ENCODE measurements at places on chromosomes 7 and 10. TPM values are rescaled to one million over a fixed set of nuclear protein-coding genes. Genes with fewer than 3 reads are reported as not detected.

Gene GJD4
- total RNA-seq: not detected

DNA sequence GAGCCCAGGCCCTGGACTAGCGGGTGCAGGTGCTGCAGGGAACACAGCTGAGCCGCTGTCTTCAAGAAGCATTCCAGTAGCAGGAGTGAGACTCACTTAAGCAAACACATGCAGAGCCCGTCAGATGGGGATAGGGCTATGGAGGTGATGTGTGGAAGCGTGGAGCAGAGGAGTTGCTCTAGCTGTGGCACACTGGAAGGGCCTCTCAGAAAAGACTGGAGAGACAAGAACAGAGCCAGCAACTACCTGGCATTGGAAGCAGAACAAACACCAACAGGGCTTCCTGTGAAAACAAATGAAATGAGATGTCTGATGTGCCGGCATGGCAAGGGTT lies 37.8 kb upstream of the GALNTL5 start:
- DNase-seq: no peak
- H3K4me1 ChIP-seq: peaks cover 20% of the 10 kb centered on the region
- no peak overlapping the region for H3K4me3 ChIP-seq
- H3K27me3 ChIP-seq: no peaks in the 10 kb centered on the region
- H3K36me3 ChIP-seq: no peaks in the 10 kb centered on the region
- no peak overlapping the region for H3K27ac ChIP-seq

DNA sequence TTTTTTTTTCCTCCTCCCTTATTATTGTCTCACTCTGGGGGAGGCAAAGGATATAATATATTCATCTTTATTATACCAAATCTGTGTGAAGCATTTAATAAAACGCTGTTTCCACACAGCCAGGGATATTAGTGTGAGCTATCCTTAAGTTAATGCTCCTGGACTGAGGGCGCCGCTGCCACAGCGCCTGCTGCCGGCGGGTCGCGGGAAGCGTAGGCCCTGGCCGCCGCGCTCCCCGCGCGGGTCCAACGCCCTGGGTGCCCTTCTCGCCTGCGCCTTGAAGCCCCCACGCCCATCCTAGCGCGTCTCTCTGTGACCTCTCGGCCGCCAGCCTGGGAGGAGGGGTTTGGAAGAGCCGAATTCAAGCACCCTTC lies 9.5 kb upstream of the LBX1 start:
- DNase-seq: peak; percentile 64
- H3K4me1 ChIP-seq: peaks cover 5% of the 10 kb centered on the region
- H3K27ac ChIP-seq: no peak overlapping the region

GRCh38 chr10:96292971-96293920 lies 11.0 kb upstream of the DNTT start:
- H3K36me3 ChIP-seq: no peaks in the 10 kb centered on the region
- no peak overlapping the region for H3K4me3 ChIP-seq
- no peak for DNase-seq
- H3K27ac ChIP-seq: no peak overlapping the region

- DNase-seq: peak; percentile 50
- no peaks in the 10 kb centered on the region for H3K4me1 ChIP-seq
- peaks cover 8% of the 10 kb centered on the region for H3K27me3 ChIP-seq
- H3K36me3 ChIP-seq: no peaks in the 10 kb centered on the region
Observed at GRCh38 chr7:157585113-157585861, 248.5 kb downstream of the DNAJB6 start.

DNA sequence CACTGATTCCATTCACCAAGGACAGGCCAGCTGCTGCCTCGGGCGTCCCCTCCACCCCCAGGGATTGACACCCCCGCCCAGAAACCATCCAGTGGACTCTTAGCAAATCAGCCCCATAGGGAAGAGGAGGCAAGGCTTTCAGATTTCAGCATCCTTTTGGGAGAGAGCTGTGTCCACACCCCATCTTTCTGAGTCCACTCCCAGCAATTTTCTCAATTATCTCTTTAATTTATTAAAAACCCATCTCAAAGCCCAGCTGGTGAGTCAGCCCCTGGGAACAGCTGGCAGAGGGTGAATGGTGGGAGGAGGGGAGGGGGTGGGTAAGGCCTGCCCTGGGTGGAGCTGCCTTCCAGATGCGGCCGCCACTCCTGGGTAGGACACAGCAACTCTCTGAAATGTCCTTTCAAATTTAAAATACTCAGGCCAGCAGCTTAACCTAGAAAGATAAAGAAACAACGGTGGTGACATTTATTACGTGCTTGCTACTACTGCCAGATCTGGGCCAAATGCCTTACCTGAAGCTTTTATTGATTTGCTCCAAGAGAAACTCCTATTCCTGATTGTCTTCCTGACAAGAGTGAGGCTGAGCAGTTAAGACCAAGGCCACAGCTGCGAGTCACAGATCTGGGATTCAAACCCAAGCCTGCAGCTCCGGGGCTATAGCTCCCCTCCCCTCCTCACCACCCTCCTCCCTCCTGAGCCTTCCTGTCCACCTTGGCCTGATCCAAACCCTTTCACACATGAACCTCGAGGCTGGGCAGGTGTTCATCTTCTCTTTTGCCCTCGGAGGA lies 120.4 kb downstream of the RGS10 start:
- H3K27me3 ChIP-seq: no peaks in the 10 kb centered on the region
- H3K4me1 ChIP-seq: peaks cover 9% of the 10 kb centered on the region
- DNase-seq: no peak
- H3K27ac ChIP-seq: peak overlapping the region; percentile 2
- H3K4me3 ChIP-seq: no peak overlapping the region

Gene ZPBP
- not detected for total RNA-seq
